ENCODE measurements at places on chromosomes 1 and 21.

DNA sequence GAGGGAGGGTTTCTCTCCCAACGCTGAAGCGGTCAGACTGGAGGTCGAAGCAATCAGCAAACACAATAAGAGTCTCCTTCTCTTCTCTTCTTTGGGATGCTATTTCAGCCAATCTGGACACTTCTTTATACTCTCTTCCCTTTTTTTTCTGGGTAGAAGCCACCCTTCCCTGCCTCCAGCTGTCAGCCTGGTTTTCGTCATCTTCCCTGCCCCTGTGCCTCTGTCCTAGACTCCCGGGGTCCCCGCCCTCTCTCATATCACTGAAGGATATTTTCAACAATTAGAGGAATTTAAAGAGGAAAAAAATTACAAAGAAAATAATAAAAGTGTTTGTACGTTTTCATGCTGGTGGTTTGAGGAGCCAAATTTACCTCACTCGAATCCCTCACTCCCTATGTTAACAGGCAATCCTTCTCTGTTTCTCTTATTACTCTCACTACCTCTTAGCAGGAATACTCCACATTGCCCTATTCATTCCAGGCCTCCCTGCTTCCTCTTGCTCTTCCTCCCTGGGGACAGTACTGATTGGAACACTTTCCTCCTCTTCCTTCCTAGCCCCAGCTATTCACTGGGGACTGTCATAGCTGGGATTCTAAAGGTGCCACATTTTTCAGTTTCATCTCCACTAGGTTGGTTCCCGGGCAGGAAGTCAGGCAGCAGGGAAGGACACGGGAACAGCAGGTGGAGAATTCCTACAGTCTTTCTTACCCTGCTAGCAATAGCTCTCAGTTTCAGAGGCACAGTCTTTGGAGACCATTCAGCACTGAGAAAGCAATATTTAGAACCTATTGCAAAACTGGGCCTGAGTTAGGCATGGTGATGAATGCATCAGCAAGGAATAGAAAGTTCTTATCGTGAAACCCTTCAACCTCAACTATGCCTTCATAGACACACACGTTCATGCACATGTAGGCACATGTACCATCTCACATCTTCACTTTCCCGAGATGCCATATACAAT is 288.0 kb downstream of the PBX1 start:
- no peak for DNase-seq

DNA sequence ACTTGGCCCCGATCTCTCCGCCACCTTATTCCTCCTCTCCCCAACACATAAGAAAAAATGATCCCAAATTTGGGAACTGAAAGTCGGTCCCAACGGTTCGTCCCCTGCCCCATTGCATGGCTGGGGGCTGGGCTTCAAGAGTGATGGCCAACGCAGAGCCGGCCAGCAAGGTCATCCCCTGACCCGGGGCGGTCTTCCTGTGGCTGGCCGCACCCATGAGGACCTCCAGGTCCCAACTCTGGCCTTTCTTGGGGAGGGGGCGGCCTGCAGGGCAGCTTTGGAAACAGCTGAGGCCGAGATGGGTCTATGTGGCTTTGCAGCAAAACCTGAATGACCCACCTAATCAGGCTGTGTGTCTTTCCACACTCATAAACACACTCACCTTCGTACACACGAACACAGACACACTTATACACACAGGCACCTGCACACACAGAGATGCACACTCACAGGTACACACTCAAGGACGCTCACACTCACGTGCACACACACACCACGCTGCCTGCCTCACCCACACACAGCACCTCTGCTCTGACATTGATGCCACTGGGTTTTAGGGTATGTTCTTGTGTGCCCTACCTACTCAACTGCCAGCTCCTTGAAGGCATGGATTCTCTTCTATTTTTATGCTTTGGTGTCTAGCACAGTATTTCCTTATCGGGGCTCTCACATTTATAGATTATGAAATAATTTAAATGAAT is 562 bp downstream of the DYNLT5 start:
- DNase-seq, result no peak

DNA sequence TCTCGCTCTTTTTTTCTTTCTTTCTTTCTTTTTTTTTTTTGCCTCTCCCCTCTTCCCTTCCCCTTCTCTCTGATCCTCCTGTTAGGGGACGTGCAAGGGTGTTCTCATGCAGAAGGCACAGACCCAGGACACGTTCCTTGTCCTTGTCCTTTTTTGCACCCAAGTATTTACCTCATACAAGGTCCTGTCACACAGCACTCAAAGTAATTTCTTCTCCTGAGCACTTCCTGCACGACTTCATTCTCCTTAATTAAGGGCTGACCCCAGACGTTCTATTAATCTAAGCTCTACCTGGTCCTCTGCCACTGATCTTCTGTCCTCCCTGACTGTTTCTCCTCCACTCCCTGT is 424 bp upstream of the PCNX2 start:
- no peak for DNase-seq

GRCh38 chr1:222104694-222105392 is 363.0 kb upstream of the DUSP10 start:
- DNase-seq, result no peak

Data from GM04503 (cell line).